ENCODE measurements at places on chromosomes 13 and 19.

GRCh38 chr19:42363614-42364346 lies 26.3 kb downstream of the CNFN start:
- DNase-seq, result no peak

DNA sequence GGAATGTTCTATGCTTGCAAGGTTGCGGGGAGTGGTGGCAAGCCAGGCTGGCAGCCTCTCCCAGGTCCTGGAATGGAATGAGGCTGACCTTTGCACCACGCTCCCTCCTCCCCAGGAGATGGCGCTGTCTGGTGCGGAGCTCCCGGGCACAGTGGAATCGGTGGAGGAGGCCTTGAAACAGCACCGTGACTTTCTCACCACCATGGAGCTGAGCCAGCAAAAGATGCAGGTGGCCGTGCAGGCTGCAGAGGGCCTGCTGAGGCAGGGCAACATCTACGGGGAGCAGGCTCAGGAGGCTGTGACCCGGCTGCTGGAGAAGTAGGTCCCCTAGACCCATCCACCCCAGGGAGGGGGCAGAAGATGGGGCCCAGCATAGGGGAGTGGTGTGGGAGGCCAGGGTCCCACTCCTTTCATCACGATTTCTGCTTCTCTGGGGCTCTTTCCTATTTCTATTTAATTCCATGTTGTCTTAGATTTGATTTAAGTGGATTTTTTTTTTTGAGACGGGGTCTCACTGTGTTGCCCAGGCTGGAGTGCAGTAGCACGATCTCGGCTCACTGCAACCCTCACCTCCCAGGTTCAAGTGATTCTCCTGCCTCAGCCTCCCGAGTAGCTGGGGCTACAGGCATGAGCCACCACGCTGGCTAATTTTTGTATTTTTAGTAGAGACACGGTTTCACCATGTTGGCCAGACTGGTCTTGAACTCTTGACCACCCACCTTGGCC lies 53.2 kb upstream of the SHKBP1 start:
- peak; percentile 83 for DNase-seq

GRCh38 chr13:114071991-114072390 lies 60.4 kb downstream of the RASA3 start:
- peak; percentile 43 for DNase-seq

GRCh38 chr19:17488593-17489391 lies 18.5 kb downstream of the SLC27A1 start:
- DNase-seq, result peak; percentile 95

- no peak for DNase-seq
These were observed 40.6 kb downstream of the TNFSF11 start for GRCh38 chr13:42614436-42615035.

DNA sequence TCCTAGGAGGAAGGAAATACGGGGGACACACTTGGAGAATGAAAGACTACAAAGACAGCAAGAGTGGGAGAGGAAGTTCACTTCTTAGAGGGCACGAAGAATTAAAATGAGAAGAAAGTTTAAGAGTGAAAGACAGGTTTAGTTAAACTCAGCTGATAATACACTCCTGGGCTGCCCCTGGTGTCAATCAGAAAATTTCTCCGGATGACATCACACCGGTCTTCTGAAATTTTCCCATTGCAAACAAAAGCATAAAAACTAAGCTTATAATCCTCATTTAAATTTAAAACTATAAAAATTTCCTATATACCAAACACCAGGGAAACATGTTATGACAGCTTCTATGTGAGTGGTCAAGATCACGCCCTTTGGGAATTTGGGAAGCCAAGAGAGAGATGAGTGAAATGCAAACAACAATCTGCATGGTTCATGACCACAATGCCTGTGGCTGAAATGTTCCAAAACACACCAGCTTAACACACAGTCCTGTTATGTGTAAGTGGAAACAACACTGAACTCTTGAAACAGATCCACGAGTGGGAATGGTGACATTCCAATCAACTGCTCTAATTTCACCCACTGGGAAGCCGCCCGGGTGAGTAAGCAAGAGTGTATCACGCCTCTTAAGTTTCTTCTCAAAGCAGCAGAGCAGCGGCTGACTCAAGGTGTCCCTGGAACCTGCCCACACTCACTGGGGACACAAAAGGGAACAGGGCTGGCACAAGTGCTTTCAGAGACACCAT lies 49.0 kb downstream of the BRD4 start:
- DNase-seq, result no peak

GRCh38 chr19:56690670-56691069 lies 19.1 kb upstream of the ZNF835 start:
- DNase-seq, result no peak

- DNase-seq, result no peak
These were observed 12.7 kb downstream of the CEACAM21 start for GRCh38 chr19:41588497-41589209.

DNA sequence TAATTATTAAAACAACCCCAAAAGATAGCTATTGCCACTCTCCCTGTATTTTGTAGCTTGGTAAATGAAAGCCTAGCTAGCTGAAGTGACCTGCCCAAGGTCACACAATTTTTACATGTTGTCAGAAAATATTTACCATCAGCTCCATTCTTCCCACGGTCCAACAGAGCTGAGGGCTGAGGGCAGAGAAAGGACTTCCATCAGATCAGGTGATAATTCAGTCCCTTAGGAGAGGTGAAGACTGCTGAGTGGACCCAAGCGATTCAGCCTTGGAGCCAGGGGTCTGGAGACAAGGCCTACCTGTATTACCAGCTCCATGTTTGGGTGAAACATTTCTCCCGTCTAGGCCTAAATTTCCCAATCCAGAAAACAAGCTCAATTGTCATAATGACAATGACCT lies 149.5 kb upstream of the TSHZ3 start:
- DNase-seq, result no peak

- no peak for DNase-seq
These were observed 104.9 kb downstream of the MZT1 start for GRCh38 chr13:72622546-72622945.

GRCh38 chr19:55311397-55311796 lies 13.7 kb downstream of the TMEM150B start:
- DNase-seq, result no peak

DNA sequence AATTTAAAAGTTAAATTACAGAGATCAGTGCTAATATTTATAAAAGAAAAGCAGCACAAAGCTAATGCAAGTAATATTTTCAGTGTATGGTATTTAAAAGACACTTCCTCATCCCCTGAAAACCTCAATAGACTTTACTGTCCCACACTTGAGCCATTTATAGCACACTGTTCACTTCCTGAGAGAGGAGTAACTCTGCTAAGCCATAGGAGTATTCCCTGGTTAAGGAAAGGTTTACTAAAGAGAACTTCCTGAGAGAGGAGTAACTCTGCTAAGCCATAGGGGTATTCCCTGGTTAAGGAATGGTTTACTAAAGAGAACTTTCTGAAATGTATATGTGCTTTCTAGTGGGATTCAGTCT lies 159.4 kb downstream of the NHLRC3 start:
- DNase-seq, result no peak

DNA sequence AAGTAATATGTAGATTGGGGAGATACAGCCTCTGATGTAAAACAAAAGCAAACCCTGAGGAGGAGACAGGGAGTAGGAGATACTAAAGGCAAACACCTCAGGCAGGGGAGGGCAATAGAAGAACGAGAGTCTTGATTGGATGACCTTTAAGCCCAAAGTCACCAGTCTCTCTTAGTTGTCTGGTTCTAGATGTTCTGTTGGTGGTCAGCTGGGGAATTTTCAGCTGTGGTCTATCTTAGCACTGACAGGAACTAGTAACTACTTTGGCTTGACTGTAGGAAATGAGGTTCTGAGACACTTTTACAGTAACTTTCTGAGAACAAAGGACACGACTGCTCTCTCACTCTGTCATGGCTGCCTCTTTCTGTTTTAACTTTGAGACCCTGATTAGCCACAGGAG lies 290.7 kb upstream of the MIR17HG start:
- no peak for DNase-seq
